Fibroblast of mammary gland (primary cell): ENCODE measurements at places on chromosomes 16 and 17.

GRCh38 chr16:59611556-59611955, 877.4 kb upstream of the GOT2 start:
- peak; percentile 20 for DNase-seq

GRCh38 chr17:77959926-77960521, 1.5 kb downstream of the TNRC6C start:
- DNase-seq: peak; percentile 32

- peak; percentile 61 for DNase-seq
Measured at GRCh38 chr16:11107780-11108465, 148.1 kb downstream of the SOCS1 start.

DNA sequence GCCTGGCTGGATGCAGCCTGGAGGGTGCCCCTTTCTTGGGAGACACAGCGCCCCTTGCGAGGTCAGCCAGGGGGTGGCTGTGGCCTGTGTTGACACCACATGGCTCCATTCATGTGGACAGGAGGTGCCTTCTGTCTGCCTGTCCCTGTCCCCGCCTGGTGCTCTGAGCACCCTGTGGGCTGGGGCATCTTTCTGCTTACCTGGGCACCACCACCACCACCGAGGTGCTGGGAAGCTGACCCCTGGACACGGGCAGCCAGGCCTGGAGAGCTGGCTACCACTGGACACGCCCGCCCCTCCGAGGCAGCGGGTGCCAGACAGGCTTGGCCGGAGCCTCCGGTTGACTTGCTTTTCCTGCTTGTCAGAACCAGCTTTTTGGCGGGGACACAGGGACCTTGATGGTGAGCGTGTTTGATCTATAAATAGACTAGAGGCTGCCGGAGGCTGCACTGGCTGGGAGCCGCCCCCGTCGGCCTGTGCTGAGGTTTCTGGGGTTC, 121.3 kb upstream of the GSE1 start:
- peak; percentile 6 for DNase-seq
